ENCODE measurements at places on chromosomes 2 and 18.

- no peak for ATAC-seq
Measured at GRCh38 chr18:6079406-6079805, 184.1 kb upstream of the TMEM200C start.

DNA sequence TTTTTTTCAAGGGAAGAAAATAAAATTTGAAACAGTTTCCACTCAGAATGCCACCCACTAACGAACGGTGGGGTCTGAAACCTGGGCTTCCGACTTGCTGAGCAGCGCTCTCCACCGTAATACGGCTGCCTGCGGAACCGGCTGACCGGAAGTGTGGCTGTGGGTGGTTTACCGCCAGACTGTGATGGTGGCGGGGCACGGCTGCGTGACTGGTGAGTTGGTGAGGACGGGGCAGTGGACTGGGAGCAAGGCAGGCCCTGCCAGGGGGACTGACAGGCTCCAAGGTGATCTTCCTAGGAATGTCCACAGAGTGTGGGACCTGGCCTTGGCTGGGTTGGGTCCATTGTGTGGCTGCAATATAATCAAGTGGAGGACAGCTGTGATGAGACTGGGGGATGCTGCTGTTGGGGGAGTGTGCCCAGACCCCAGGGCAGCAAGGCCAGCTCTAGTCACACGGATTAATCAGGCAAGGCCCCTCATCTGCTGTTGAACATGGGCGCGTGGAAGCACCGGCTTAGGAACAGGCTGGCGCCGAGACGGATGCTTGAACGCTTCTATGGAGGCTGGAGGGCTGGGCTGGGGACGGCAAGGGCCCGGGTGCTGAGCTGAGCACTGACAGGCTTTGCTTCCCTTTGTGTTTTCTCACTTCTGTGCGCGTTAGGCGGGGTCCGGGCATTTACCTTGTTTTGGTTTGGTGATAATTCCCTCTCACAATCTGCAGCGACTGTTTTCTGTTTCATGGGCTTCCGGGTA is 357.7 kb upstream of the SPRED2 start:
- no peak for ATAC-seq

DNA sequence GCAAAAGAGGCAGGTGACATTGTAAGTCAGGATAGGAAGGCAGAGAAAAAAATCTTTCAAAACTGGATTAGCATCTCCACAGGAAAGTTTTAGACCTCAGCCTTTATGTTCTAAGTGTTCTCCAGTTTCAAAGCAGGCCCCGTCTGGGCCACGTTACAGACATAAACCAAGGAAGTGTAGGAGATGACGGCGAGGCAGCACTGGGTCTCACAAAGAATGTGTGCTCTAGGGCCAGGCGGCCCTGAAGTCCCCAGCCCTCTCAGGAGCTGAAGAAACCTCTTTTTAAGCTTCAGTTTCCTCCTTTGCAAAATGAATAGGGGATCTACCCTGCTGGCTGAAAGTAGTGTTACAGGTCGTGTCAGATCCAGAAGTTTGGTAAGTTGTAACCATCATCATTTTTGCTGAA is 81.7 kb downstream of the SPRED2 start:
- ATAC-seq: no peak

- ATAC-seq: no peak
Measured at GRCh38 chr2:122706757-122707223, 951.3 kb downstream of the TSN start.

GRCh38 chr2:126761981-126762878 is 106.3 kb downstream of the GYPC start:
- no peak for ATAC-seq

GRCh38 chr2:84991404-84992160 is 20.6 kb downstream of the KCMF1 start:
- peak; percentile 55 for ATAC-seq

DNA sequence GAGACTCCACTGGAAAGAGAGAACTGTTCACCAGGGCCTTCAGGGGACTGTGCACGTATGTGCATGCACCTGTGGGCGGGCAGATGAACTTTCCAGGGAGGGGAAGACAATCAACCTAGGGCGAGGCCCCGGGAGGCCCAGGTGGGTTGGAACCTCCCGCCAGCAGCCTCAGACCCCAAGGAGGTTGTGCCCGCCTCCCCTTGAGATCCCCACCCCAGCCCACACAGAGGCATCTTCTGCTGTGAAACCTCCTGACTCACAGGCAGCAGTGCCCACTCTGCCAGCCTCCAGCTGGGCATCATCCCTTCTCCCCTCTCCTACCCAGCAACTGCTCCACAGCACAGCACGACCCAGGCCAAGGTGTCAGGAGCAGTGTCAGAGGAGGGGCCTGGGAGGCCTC is 54.4 kb downstream of the FAM178B start:
- ATAC-seq: no peak

DNA sequence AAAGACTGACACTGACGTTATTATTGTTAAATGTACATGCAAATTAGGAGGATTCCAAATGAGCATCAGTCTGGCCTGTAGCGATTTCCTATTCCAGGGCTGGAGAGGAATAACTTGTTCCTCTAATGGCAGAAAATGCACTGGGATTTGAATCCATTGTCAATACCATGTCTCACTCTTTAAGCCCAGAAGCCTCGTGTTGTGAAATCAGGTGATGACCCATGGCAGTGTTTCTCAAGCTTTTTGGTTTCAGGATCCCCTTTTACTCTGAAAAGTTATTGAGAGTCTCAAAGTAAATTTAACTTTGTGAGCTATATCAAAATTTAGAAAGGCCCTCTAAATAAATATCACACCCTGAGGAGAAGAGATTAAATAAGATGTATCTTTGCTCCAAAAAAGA is 279.2 kb downstream of the GALR1 start:
- no peak for ATAC-seq

DNA sequence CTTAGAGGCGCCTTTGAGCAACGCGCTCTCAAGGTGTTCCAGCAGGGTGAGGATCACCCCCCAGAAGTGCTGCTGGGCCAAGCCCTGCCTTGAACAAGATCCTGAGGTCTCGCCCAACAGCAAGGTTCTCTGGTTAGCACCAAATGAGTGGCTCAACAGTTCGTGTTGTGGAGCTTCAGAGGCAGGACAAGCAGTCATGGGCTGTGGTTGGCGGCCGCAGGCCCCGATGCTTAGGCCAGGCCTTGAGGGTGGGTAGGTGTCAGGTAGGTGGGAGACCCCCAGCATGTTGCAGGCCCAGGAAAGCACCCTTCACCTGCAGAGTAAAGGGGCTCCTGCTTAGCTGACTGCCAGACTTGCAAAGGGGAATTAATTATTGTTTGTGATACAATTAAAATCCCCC is 70.2 kb upstream of the FOSL2 start:
- no peak for ATAC-seq

- no peak for ATAC-seq
Measured at GRCh38 chr18:35061804-35062203, 20.6 kb downstream of the MAPRE2 start.

GRCh38 chr18:23875966-23876895 is 138.3 kb upstream of the TTC39C start:
- ATAC-seq: no peak

DNA sequence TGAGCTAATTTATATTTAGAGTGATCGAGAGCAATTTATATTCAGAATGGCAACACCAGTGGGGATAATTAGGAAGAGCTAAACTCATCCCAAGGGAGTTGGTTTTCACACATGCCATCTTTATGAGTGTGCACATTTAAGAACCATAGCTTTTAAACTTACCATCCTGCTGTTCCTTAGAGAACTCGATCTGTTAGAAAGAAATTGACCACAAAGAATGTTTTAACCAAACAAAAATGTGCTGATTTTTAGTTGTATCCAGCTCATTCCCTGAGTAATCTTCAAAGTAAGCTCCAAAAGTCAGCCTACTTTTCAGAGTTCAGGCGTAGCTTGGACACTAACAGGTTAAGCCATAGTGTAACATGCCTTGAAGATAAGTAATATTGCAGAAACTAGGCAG is 12.6 kb downstream of the MYL1 start:
- ATAC-seq: no peak

- ATAC-seq: no peak
Measured at GRCh38 chr2:221102896-221103688, 469.0 kb downstream of the EPHA4 start.

DNA sequence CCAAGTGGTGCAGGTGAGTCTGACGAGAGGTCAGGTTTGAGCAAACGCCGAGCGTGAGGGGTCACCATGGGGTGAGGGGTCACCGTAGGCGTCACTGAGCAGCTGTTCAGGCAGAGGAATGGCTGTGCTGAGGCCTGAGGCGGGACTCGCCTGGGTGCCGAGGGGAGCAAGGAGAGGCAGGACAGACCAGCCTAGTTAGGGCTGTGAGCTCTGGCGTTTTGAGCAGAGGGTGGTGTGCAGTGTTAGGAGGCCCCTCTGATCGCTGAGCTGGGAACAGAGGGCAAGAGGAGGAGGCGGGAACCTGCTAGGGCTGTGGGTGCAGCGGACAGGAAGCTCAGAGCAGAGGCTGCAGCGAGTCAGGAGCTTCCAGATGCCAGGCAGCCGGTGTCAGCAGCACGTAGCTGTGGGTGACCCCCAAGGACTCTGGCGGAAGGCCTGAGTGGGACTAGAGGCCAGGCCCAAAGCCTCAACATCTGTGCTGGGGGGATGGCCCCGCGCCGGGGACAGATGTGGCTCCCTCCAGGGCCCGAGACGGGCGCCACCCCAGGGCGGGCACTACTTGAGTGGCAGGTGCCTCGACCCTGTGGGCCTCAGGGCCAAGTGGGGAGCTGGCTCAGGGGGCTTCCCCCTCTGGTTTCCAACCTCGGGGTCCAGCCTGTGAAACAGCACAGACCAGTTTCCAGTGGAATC is 55.7 kb downstream of the KCNG2 start:
- no peak for ATAC-seq

DNA sequence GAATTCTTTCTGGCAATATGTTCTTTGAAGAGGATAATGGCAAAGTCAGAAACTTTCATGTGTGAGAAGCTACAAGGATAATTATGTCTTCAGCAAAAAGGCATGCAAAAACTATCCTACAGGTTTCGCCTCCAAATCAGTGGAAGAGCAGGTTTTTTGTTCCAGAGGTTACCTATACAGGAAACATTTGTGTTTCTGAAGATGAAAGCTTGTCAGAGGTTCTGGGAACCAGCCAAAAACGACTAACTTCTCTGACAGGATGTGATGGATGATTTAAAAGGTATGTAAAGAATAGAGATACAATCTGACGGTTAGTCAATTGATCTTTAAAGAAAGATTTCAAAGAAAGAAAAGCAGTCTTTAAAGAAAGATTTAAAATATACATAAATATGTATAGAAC is 37.6 kb downstream of the RND3 start:
- ATAC-seq: no peak

DNA sequence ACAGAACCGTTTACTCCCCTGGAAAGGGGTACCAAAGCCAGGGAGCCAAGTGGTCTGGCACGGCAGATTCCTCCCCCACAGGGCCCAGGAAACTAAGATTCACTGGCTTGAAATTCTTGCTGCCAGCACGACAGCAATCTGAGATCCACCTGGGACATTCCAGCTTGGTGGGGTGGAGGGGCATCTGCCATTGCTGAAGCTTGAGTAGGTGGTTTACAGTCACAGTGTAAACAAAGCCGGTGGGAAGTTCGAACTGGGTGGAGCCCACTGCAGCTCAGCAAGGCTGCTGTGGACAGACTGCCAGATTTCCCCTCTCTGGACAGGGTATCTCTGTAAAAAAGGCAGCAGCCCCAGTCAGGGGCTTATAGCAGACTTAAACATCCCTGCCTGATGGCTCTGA is 901.7 kb upstream of the LRRTM1 start:
- ATAC-seq: no peak

GRCh38 chr2:527581-527980 is 149.6 kb downstream of the TMEM18 start:
- ATAC-seq: no peak

DNA sequence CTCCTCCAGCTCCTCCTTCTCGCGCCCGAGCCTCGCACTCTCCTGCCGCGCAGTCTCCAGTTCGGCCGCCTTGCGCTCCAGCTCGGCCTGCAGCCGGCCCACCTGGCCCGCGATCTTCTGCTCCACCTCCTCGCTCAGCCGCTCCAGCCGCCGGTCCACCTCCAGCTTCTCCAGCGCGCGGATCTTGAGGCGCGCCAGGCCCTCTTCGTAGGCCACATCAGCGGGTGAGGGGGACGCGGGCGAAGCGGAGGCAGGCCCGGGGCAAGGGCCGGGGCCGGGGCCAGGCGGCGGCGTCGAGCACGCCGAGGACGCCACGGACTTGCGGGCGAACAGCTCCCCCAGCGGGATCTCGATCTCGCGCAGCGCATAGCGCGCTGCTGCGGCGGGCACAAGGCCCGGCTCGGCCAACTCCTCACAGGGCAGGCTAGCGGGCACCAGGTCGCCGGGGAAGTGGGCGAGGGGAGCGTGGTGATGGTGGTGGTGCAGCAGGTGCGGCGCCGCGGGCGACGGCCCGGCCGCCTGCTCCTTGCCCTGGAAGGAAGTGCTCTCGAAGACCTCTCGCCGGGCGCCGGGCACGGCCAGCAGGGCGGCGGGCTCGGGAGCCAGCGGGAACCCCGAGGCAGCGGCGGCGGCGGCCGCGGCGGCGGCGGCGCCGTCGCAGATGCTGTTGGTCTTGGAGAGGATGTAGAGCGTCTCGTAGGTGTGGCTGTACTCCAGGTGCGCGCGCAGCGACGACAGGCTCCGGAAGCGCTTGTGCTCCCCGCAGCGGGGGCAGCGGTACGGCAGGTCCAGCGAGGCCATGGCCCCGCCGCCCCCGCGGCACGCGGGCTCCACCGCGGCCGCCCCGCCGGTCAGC is 15.2 kb downstream of the FBXO41 start:
- ATAC-seq: peak; percentile 89
